Left ventricle myocardium superior (tissue), 1 donor: ENCODE measurements at places on chromosomes 16 and 17.

DNA sequence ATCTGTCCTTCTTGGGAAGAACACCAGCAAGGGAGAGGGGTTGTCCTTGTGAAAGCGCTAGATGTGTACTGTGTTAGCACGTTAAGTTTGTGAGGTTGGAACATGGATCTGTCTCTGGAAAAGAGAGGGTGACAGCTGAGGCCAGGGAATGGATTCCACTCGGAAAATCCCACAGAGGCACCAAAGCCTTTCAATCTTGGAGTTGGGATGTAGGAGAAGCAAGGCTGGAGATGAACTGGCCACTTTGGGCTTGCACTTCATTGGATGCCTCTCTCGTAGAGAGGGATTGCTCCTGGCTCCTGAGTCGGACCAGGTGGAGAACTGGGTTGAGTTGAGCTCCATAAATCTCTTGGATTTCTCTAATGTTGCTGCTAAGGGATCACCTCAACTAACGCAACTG lies 67.2 kb downstream of the CCDC182 start:
- DNase-seq = no peak

DNA sequence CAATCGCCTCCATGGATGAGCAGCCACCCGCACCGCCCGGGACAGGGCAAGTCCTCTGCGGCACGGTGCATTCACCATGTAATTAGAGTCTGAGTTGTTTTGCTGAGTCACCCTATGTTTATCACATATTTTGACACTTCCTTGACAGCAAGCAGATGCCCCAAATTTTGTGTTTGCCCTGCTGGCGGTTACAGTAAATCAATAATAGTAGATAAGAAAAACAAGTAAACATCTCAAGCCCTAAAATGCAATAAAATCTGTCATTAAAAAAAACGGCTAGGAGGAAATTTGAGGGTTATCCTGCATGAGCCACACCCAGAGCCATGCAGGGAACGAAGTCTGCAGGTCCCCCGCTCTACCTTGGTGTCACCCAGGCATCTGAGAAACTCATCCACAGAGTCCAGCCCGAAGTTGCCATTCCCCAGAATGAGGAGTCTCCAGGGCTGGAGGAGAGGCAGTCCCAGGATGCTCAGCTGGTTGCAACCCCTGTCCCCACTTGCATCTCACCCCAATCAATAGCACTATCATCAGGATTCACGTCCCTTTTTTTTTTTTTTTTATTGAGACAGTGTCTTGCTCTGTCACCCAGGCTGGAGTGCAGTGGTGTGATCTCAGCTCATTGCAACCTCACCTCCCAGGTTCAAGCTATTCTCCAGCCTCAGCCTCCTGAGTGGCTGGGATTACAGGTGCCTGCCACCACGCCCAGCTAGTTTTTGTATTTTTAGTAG lies 16.5 kb upstream of the ST6GALNAC1 start:
- peak; percentile 44 for DNase-seq

DNA sequence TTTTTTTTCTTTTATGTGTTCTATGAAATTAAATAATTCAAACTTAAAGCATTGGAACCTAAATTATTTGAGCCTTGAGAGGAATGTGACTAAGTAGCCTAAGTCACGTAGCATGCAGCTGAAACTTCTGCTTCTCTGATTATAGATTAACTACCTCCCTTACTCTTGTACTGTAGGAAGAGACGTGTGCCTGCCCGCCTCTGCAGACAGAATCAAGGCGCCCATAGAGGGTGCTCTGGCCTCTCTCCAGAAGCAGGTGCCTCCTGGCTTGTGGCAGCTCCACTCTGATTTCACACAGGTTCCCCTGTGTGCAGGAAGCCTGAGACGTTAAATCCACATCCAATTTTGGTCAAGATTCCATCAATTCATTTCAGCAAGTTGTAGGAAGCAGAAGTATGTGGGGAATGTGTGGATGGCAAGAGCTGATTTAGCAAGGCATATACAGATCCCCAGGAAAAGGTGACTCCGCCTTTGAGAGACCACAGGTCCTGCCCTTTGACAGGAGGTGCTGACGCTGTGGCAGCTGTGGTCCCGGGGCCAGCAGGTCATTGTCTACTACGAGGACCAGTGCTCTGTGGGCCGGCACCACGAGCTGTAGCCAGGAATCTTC lies 1418.8 kb downstream of the CDH11 start:
- no peak for DNase-seq

DNA sequence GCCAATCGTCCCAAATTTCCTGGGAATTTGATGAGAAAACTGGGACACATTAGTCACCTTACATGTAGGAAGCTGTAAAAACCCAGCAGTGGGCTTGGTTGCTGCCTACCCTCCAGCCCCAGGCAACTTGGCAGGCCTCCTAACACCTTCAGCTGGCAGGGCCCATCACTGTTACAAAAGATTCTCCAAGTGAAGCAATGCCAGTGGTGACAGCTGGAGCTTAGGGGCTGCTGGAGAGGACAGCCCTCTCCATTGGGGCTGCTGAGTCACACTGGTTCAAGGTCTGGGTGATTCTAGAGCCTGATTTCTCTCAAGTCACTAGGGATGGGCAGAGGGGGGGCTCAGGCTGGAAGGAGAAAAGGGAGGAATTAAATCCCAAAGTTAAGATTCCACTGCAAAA lies 180.6 kb downstream of the COPRS start:
- DNase-seq = no peak

GRCh38 chr17:29585080-29585751 lies 4.2 kb downstream of the GIT1 start:
- peak; percentile 51 for DNase-seq

- DNase-seq = peak; percentile 17
These were observed 9.2 kb downstream of the HIC1 start for GRCh38 chr17:2064147-2064489.

GRCh38 chr16:49833085-49833484 lies 22.8 kb downstream of the ZNF423 start:
- peak; percentile 76 for DNase-seq

- peak; percentile 60 for DNase-seq
These were observed 5.7 kb downstream of the C16orf86 start for GRCh38 chr16:67672306-67672705.

DNA sequence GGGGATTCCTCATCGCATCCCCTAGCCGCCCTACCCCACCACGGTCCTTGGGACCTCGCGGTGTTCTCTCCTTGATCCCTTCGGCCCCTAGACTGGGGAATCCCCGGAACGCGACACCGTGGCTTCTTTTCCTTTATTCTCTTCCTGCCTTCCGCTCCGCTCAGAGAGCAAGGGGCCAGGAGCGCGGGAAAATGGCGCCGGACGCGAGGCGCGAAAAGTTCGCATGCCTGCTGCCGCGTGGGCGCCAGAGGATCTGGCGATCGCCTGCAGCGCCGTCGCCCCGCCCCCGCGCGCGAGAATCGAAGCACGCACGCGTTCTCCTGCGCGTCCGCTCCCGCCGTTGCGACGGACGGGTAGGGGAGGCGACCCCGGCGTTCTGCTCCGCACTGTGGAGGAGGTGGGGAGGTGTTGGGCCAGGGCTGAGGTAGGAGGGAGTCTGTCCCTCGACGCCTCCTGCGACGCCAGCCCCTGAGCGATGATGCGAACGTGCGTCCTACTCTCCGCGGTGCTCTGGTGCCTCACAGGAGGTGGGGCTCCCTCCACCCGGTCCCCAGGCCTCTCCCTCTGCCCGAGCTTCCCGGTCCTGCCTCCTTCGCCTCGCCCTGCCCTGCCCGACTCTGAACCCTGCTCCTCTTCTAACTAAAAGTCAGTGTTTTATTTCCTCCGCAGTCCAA lies at the start of gene ZPBP2:
Gene ZPBP2 (plus strand): TSS at position 323 of the 674 bp plus-strand sequence. CDS start 153 bp downstream, at position 476.
- DNase-seq = no peak

DNA sequence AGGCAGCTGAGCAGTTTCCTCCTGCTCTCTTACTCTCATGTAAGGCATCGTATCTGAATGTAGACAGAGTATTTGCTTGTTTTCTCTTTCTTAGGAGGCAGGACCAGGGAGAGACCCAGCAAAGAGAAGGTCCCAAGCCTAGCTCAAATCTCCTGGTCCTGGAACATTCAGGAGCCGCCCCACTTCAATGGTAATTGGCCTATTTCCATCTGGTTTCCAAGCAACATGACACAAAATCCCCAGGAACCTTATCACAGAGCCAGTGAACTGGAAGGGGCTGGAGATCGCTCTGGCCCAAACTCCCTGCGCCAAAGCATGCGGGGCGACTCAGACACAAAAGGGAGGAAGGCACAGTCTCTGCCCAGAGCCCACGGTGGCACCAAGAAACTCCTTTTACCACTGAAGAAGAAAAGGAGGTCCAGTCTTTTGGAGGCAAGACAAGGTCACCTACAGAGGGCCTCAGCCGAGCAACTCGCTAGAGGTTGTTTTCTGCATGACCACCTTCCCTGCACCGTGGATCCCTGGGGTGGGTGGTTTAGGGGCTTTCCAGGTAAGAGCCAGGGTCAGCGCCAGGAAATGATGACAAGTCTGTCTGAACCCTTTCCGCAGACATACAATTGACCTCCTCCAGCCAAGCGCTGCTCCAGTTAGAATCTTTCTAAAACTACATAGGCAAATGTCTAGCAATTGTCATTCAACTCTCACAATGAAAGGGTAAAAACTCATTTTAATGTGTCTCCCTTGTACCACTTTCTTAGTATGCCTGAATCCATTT lies 394.7 kb downstream of the SOX9 start:
- DNase-seq = no peak

GRCh38 chr17:82332669-82333278 lies 792 bp downstream of the SECTM1 start:
- DNase-seq = peak; percentile 65

GRCh38 chr17:52143542-52143941 lies 15.0 kb downstream of the CA10 start:
- DNase-seq = no peak

DNA sequence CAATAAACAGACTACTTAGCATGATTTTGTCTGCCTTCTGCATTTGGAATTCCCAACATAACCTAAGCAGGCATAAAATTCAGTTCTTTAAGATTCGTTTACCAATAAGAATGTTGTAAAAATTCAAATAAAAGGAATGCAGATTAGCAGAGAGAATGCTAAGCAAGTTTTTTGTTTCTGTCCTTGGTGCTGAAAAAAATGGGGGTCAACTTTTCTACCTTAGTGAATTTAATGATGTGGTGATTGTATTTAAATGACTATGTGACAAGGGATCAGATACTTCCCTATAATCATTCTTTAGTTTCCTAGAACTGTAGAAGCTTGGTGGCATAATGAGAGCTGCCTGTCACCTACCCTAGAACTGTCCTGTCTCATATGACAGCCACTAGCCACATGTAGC lies 159.5 kb downstream of the RBFOX1 start:
- DNase-seq = no peak

DNA sequence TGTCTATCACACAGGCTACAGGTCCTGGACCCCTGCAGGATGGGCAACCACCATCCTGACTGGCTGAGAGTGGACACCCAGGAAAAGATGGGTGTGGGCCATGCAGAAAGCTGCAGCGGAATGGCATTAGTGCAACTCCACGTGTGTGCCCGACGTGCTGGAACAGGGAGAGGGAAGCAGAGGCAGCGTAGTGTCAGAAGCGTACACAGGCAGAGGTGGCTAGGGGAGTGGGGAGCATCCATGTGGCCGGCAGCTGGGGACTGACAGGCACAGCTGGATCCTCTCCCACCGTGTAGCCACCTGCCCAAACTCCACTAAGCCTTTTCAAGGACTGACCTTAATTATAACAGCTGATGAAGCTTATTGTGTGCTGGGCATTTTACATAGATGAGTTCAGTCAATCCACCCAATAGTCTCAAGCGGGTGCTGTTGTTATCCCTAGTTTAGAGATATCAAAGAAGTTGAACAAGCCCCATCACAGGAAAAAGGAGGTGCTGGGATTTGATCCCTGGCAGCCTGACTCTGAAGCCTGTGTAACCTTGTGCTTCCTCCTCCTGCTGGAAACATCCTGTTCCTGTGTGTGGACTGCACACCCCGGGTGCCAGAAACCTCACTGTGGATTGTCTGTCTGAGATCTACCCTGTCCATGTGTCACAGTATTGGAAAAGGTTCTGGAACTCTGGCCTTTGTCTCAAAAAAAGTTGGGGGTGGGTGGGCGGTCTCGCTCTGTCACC lies 114.0 kb downstream of the PRKCA start:
- no peak for DNase-seq

DNA sequence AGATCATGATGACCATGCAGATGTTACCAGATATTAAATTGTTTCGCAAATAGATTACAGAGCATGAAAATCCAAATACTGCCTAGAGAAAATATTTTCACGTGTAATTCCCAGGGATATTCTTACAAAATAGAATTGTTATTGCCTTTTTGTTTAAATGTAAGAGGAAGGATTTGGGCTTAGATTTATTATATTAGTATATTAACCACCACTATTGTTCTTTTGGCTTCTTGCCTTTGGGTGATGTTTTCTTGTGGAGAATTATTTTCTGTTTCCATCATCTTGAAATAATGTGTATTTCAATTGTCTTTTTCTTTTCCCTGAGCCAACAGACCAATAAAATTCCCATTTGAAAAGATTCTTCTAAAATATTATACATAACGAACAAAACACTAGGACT lies 109.7 kb upstream of the NUDT7 start:
- no peak for DNase-seq

DNA sequence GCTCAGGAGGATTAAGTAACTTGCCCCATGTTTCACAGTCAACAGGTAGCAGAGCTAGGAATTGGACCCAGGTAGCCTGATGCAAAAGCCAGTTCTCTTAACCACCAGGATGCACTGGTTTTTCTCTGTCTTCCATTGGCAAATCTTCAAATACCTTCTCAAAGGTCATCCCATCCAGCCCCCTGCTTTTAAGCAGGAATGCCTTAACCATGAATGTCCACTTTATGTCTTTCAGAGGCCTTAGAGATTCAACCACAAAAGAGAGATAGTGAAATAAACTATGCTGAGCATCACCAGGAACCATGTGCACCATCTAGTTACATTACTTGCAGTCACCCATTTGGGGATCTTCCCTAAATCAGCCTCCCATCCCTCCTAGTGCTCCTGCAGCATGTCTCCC lies 94.3 kb downstream of the C17orf67 start:
- DNase-seq = no peak

DNA sequence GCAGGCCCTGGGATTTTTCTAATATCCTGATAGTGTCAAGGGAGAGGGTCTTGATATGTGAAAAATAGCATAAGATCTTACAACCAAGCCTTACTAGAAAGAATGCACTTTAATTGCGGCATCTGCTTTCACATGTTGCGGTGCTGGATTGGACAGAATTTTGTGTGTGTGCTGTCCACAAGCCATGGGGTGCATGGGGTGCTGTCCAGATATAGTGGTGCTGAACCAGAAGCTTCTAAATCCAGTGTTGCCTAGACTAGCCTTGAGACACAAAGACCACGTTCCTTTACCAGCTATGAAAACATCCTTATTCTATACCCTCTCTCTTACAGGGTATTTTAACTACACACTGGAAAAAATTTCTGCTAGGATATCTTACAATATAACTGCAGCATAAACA lies 244.0 kb downstream of the TMEM114 start:
- DNase-seq = no peak
